ENCODE measurements at places on chromosomes 13 and 19.
A peak's percentile ranks its signal among the peaks of the same experiment; 100 is the strongest.

DNA sequence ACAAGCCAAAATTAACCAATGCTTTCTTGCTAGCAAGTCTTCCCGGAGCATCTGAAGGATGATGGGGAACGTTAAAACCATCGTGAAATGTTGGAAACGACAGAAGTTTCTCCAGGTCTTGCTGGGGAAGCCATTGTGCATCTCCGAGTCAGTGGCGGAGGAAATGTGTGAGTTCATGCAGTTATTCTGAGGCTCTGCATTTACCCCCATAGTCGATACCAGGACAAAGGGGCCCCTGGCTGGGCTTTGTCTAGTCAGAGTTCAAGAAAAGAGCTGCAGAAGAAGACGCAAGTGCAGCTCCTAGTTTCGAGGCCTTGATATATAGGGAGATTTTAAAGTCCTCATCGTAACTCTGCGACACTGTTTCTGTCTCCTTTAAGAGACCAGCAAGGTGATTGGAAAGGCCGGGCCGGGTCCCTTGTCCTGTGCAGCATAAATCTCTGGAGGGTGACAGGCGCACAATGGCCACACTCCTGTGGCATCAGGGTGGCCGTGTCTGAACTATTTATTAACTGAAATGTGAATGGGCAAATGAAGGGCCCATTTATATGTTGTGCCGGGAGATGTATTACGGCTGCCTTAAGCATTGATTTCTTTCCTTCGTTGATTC, 172.0 kb downstream of the TEX29 start:
- DNase-seq, result no peak

GRCh38 chr13:105825071-105825470, 710.4 kb downstream of the EFNB2 start:
- no peak for DNase-seq

DNA sequence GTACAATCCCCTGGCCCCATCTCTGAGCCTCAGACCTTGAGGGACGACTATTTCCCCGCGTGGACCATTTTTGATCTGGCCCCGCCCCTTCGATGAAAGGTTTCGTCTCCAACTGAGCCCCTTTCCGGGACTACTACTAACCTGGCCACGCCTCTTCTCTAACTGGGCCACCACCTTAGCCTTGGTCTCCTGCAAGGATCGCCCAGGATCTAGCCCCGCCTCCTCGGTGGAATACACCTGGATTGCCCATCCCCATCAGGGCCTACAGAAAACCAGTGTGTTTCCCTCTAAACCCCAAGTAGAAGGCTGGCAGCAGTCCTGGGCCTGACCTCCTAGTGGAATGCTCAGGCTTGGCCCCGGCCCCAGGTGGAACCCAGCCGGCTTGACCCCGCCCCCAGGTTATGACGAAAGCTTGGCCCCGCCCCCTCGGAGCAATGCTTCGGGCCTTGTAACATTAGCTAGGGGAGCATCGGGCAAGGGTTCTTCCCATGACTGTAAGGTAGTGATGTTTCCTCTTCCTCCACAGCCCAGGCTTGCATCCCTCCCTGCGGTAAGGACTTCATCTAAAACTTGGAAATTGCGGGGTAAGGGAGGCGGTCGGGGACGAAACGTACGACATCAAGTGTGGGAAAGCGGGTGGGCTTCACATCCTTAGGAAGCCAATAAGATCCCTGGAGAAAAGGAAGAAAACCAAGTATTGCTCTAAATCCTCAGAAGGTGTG, 9.1 kb downstream of the SPACA6 start:
- no peak for DNase-seq

GRCh38 chr13:52003541-52003940, 7.7 kb downstream of the ATP7B start:
- DNase-seq, result no peak

GRCh38 chr19:888581-889385, 4.2 kb downstream of the MED16 start:
- DNase-seq, result no peak

DNA sequence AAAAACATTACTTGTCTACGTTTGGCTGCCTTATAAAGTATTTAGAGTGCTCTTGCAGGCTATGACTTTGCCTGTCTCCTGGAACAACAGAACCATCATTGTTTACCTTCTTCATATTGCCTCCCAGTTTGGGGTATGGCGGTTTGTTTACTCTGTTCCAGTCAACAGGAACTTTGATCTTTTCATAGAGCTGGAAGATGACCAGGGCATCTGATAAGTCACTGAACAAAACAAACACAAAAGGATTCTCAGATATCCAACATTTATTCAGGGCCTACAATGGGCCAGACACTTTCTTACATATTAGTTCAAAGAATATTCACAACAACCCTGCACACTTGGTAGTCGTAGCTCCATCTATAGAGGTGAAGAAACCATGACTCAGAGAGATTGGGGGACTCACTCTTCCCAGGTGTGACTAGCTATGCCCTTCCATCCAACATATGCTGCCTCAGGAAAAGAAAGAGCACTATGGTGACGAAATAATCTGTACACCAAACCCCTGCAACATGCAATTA, 38.4 kb upstream of the CPB2 start:
- no peak for DNase-seq

GRCh38 chr13:46181840-46182490, at the start of gene LCP1:
TSS of gene LCP1 (minus strand) at chr13:46182177. CDS start at chr13:46159662, 22,515 bp downstream.
- peak; percentile 82 for DNase-seq
